Naive B cell (primary cell): ENCODE measurements at places on chromosomes 12 and 14. TPM values are rescaled to one million over a fixed set of nuclear protein-coding genes. Genes with fewer than 3 reads are reported as not detected.
A peak's percentile ranks its signal among the peaks of the same experiment; 100 is the strongest.

RD3L gene
- polyA plus RNA-seq: not detected

KLRF2 gene
- not detected for polyA plus RNA-seq

MYBPC1 gene
- not detected for polyA plus RNA-seq

IPO8 gene
- polyA plus RNA-seq: 10.0 TPM

NINJ2 gene
- 11.6 TPM for polyA plus RNA-seq

NKX2-1 gene
- polyA plus RNA-seq: not detected

IAPP gene
- not detected for polyA plus RNA-seq

PPFIA2 gene
- polyA plus RNA-seq: not detected

NTS gene
- not detected for polyA plus RNA-seq

- peaks cover 78% of the 10 kb centered on the region for H3K27me3 ChIP-seq
- no peaks in the 10 kb centered on the region for H3K4me1 ChIP-seq
- DNase-seq: no peak
- H3K27ac ChIP-seq: no peak overlapping the region
- no peaks in the 10 kb centered on the region for H3K36me3 ChIP-seq
Measured at GRCh38 chr14:36583242-36583892, 953 bp upstream of the NKX2-8 start.

GRCh38 chr14:54023027-54023426, 66.4 kb upstream of the BMP4 start:
- no peak for DNase-seq
- H3K4me1 ChIP-seq: no peaks in the 10 kb centered on the region
- H3K4me3 ChIP-seq: no peak overlapping the region
- H3K27me3 ChIP-seq: no peaks in the 10 kb centered on the region

- no peak overlapping the region for H3K4me3 ChIP-seq
- peaks cover 26% of the 10 kb centered on the region for H3K4me1 ChIP-seq
- no peaks in the 10 kb centered on the region for H3K27me3 ChIP-seq
- no peak overlapping the region for H3K27ac ChIP-seq
Measured at GRCh38 chr14:75046899-75047298, 4.4 kb downstream of the MLH3 start.

- H3K4me3 ChIP-seq: no peak overlapping the region
- DNase-seq: no peak
- H3K4me1 ChIP-seq: no peaks in the 10 kb centered on the region
Measured at GRCh38 chr14:84029720-84030119, 1500.2 kb upstream of the FLRT2 start.

- DNase-seq: no peak
- peaks cover 6% of the 10 kb centered on the region for H3K27me3 ChIP-seq
- H3K4me1 ChIP-seq: no peaks in the 10 kb centered on the region
- H3K4me3 ChIP-seq: no peak overlapping the region
- H3K36me3 ChIP-seq: no peaks in the 10 kb centered on the region
Measured at GRCh38 chr12:88934163-88934747, 354.0 kb upstream of the KITLG start.

DNA sequence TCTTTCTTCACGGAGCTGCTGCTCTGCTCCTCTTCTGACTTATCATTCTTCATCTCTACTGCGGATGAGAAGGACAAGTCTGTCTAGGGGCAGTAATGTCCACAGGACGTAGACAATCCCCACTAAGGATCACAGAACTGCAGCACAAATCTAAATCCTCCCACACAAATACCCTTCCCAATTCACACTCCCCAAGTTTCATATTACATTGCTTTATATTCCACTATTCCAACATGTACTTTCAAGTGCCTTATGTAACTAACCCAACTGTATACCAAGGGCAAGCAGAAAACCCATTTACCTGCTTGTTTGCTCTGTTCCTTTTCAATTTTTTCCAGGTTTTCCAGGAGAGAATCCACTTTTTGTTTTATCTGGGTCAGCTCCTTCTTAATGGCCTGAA, 55.6 kb upstream of the OR5AU1 start:
- H3K4me1 ChIP-seq: peaks cover 15% of the 10 kb centered on the region
- H3K27ac ChIP-seq: no peak overlapping the region
- DNase-seq: no peak
- H3K36me3 ChIP-seq: peaks cover 24% of the 10 kb centered on the region
- H3K27me3 ChIP-seq: no peaks in the 10 kb centered on the region

GRCh38 chr12:20520532-20520931, 152.2 kb downstream of the PDE3A start:
- no peaks in the 10 kb centered on the region for H3K4me1 ChIP-seq
- no peak for DNase-seq
- no peak overlapping the region for H3K27ac ChIP-seq
- H3K36me3 ChIP-seq: no peaks in the 10 kb centered on the region

- H3K4me1 ChIP-seq: peaks cover 32% of the 10 kb centered on the region
- H3K27ac ChIP-seq: no peak overlapping the region
- peak; percentile 34 for DNase-seq
- no peaks in the 10 kb centered on the region for H3K36me3 ChIP-seq
- peaks cover 4% of the 10 kb centered on the region for H3K27me3 ChIP-seq
Measured at GRCh38 chr12:66688846-66689439, 10.1 kb upstream of the GRIP1 start.

GRCh38 chr12:47739979-47740378, 14.7 kb upstream of the ENDOU start:
- H3K36me3 ChIP-seq: no peaks in the 10 kb centered on the region
- peak overlapping the region; percentile 84 for H3K27ac ChIP-seq
- peak overlapping the region; percentile 85 for H3K4me3 ChIP-seq
- H3K4me1 ChIP-seq: peaks cover 42% of the 10 kb centered on the region
- no peaks in the 10 kb centered on the region for H3K27me3 ChIP-seq
- no peak for DNase-seq

DNA sequence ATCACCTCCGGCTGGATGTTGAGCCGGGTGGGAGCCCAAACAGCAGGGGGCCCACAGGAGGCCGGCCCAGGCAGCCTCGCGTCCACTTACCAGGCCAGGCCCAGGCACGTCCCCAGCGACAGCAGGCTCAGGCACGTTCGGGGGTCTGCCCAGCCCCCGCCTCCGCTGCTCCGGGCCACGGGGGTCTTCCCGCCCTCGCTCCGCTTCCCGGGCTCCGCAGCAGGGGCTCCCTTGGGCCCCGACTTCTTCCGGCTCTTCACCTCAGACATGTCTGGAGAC, 216 bp downstream of the IKBIP start:
- peak overlapping the region; percentile 98 for H3K4me3 ChIP-seq
- peaks cover 29% of the 10 kb centered on the region for H3K4me1 ChIP-seq
- peaks cover 8% of the 10 kb centered on the region for H3K36me3 ChIP-seq
- DNase-seq: no peak

DNA sequence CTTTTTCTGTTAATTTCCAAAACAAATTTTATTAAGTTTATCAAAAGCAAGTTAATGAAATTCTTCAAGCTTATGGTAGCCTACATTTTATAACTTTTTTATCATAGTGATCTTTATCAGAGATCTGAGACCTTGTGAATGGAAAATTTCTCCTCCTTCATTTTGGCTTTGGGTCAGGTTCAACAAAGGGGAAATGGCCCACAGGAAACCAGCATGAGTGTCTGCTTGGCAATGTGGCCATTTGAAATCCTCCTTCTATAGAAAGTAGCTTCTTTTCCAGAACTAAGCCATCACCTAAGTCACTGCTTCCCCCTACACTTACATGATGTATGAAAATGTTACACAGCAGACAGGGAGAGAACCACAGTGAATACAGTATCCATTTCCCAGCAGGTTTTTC, 1.6 kb downstream of the RHOJ start:
- H3K4me3 ChIP-seq: no peak overlapping the region
- H3K36me3 ChIP-seq: no peaks in the 10 kb centered on the region
- H3K4me1 ChIP-seq: no peaks in the 10 kb centered on the region
- no peak for DNase-seq
- H3K27me3 ChIP-seq: peaks cover 4% of the 10 kb centered on the region

DNA sequence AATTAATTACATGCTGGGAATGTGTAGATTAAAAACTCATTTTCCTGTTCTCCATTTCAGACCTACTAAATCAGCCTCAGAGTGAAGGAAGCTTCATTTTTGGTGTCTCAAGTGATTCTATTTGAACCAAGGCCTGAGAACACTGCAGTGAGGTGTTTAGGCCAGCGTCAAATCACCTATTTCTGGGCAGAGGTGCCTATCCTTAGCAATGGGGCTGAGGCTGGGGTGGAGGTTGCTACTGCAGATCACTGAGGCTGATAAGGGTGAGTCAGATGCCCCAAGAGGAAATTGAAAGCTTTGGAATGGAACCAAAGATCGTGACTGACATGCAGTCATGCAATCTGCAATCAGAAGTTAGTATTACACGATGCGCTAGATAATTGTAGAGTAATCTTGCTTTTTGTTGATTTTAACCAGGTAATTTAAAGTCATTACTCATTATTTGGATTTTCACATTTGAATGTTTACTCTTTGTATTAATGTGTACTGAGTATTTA, 4.4 kb downstream of the TXNRD1 start:
- H3K4me3 ChIP-seq: no peak overlapping the region
- no peak for DNase-seq
- H3K27ac ChIP-seq: no peak overlapping the region
- peaks cover 13% of the 10 kb centered on the region for H3K27me3 ChIP-seq

DNA sequence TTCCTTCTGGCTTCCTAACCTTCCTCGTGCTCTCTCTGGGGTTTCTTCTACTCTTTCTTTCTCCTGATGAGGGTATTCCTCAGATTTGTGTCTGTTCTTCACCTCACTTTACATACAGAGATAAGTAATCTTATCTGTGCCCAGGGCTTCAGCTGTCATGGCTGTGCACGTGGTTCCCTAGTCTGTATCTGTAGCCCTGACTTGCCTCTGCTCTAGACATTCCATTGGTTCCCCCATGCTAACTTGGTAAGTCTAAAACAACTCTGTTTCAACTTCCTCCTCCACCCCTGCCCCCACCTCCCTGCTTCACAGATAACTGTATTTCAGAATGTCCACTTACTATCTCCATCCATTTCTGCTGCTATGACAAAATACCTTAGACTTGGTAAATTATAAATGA, 10.8 kb downstream of the DIP2B start:
- peak overlapping the region; percentile 90 for H3K27ac ChIP-seq
- no peaks in the 10 kb centered on the region for H3K36me3 ChIP-seq
- no peaks in the 10 kb centered on the region for H3K27me3 ChIP-seq
- DNase-seq: no peak
- H3K4me3 ChIP-seq: peak overlapping the region; percentile 50

DNA sequence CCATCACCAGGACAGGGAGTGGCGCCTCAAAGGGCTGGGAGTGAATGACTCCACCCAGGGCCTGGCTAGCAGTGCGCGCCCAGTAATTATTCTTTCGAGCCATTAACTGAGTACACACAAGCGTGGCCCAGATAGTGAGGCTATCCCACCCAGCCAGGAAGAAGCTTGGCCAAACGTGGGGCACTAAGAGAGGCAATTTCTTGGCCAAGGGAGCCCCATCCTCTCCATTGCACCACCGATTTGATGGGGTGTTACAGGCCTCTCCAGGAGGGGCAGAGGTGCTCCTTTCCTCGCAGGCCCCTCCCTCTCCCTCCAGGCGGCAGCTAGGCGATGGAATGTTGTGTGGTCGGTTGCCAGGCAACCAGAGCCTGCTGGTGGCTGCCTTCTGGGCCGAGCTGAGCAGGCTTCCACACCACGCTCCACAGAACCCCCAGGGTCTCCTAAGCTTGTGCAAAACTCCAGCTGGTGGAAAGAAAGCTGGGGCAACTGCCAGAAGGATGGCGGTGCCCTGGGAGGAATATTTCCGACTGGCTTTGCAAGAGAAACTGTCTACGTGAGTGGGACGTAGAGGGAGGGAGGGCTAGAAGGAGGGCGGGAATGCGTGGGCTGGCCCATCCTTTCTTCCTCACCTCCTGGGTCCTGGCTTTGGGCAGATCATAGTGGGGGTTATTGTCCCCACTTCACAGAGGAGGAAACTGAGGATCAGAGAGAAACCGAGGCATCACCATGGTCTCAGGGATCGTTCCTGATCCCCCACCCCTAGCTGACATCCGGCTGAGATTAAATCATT, at the start of gene CFAP73:
TSS of gene CFAP73 (plus strand) at position 364 of the 790 bp plus-strand sequence. CDS start at position 498, 134 bp downstream.
- H3K4me3 ChIP-seq: no peak within 1 kb of the TSS
- no peaks in the 10 kb centered on the region for H3K36me3 ChIP-seq
- H3K27ac ChIP-seq: no peak within 1 kb of the TSS
- no peaks in the 10 kb centered on the region for H3K27me3 ChIP-seq
- H3K4me1 ChIP-seq: peaks cover 17% of the 10 kb centered on the region

DNA sequence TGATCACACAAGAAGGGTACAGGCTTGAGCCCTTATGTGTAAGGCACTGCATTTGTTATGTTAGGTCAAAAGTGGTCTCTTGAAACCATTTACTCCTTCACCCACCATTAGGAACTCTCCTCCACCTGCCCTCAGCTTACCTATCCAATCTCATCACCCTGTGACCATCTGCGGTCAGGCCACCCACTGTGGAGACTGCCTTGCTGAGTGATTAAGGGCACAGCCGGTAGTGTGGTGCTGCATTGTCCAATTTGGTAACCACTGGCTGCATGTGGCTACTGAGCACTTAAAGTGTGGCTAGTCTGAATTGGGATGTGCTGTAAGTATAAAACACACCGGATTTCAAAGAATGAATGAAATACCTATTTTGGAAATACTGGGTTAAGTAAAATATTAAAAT, 177.1 kb upstream of the PARP11 start:
- H3K4me1 ChIP-seq: no peaks in the 10 kb centered on the region
- H3K36me3 ChIP-seq: no peaks in the 10 kb centered on the region
- no peak overlapping the region for H3K27ac ChIP-seq
- no peak overlapping the region for H3K4me3 ChIP-seq
- H3K27me3 ChIP-seq: peaks cover 28% of the 10 kb centered on the region

DNA sequence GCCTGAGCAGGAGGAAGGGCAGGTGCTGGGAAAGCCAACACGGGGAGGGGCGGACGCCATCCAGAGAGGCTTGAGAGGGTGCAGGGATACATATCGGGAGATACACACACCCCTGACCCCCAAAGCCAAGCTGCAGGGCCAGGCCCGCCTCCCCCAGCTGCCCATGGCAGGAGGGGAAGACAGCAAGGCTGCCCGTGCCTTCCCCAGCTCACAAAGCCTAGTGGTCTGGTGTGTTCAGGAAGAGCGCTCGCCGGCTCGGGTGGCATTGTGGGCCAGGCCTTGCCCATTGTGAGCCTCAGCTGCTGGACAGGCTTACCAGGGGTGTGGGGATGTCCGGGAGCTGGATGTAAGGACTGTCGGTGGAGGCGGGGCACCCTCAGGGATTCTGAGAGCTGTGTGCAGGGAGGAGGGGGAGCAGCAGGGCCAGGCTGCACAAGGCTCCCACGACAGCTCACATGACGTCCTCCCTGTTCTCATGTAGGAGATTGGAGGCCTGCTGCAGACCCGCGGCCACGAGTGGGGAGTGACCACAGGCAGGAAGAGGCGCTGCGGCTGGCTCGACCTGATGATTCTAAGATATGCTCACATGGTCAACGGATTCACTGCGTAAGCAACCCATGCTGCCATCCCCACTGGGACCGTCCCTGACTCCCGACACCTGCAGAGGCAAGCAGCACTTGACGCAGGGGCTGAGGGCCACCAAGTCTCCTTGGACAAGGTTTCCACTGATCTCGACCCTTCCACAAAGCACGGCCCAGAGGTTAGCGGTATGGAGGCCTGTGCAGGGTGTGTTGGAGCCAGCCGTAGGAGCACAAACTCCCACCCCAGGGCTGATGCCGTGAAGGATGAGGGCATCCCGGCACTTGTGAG, 10.1 kb upstream of the SIVA1 start:
- H3K4me3 ChIP-seq: no peak overlapping the region
- H3K36me3 ChIP-seq: no peaks in the 10 kb centered on the region
- no peaks in the 10 kb centered on the region for H3K4me1 ChIP-seq
